CD14-positive monocyte (primary cell): ENCODE measurements at places on chromosomes 1 and 21.
A peak's percentile ranks its signal among the peaks of the same experiment; 100 is the strongest.

- DNase-seq: no peak
- no peaks in the 10 kb centered on the region for H3K36me3 ChIP-seq
- H3K4me1 ChIP-seq: no peaks in the 10 kb centered on the region
- H3K4me3 ChIP-seq: no peak overlapping the region
- H3K27me3 ChIP-seq: no peaks in the 10 kb centered on the region
Observed at GRCh38 chr1:227257964-227258363, 60.3 kb downstream of the CDC42BPA start.

DNA sequence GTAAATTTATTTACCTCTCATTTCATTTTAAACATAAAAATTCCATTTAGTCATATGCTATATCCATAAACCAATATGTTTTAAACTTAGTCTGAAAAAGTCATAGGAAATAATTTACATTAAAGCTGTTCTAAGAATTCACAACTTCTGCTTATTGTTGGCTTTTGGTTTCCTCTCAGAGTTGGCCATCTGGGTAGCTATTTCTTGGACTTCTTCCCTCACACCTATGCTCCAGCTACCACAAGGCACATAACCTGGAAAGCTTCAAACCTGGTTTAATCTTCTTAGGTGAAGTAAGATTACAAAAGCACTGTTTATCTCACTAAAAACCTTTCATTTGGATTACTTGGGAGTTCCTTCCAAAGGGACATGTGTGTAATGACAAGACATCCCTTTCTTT, 29.8 kb downstream of the RBM11 start:
- no peaks in the 10 kb centered on the region for H3K27me3 ChIP-seq
- no peak overlapping the region for H3K27ac ChIP-seq
- H3K4me1 ChIP-seq: no peaks in the 10 kb centered on the region
- H3K36me3 ChIP-seq: no peaks in the 10 kb centered on the region

- no peak overlapping the region for H3K27ac ChIP-seq
- H3K27me3 ChIP-seq: peaks cover 10% of the 10 kb centered on the region
- no peak for DNase-seq
- peaks cover 9% of the 10 kb centered on the region for H3K4me1 ChIP-seq
Observed at GRCh38 chr1:10694274-10694632, 102.2 kb downstream of the CASZ1 start.

GRCh38 chr1:96880626-96881025, 159.0 kb downstream of the PTBP2 start:
- no peaks in the 10 kb centered on the region for H3K36me3 ChIP-seq
- H3K4me1 ChIP-seq: no peaks in the 10 kb centered on the region
- no peak for DNase-seq
- H3K27me3 ChIP-seq: no peaks in the 10 kb centered on the region
- no peak overlapping the region for H3K27ac ChIP-seq

DNA sequence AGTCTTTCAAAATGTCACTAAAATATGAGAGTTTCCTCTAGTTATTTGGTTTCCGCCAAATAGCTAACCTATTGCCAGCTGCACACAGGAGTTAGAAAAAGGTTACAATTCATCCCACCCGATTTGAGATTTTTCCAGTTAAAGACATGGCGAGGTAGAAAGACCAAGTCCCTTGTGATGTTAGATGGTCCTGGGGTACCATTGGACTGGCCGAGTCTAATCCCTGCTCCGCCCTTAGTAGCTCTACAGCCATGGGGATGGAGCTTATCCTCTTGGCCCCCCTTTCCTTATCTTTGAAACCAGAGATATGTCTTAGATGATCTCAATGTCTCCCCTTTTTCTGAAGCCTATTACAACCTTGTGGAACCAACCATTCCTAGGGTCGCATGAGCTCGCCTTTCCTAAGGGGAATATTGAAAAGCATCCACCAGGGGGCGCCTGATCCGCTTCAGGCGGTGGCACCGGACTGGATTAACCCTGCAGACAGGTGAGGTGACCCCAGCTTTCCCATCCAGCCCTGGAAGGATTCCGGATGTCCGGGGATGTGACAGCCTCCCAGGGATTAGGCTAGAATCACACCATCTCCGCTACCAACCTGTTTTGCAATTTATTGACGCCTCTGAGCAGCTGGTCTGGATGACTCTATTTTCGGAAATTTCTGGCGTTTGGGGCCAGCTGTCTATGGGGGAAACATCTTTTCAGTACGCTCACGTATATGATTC, 68.3 kb upstream of the SIM2 start:
- H3K27ac ChIP-seq: no peak overlapping the region
- H3K27me3 ChIP-seq: no peaks in the 10 kb centered on the region
- peak; percentile 30 for DNase-seq
- H3K4me1 ChIP-seq: no peaks in the 10 kb centered on the region
- H3K4me3 ChIP-seq: no peak overlapping the region

GRCh38 chr1:64965366-64966157, 787 bp downstream of the JAK1 start:
- H3K36me3 ChIP-seq: no peaks in the 10 kb centered on the region
- H3K27me3 ChIP-seq: no peaks in the 10 kb centered on the region
- peak; percentile 38 for DNase-seq
- H3K27ac ChIP-seq: peak overlapping the region; percentile 63

GRCh38 chr1:6288665-6289064, 27.8 kb upstream of the GPR153 start:
- no peaks in the 10 kb centered on the region for H3K27me3 ChIP-seq
- no peak overlapping the region for H3K4me3 ChIP-seq
- H3K4me1 ChIP-seq: no peaks in the 10 kb centered on the region
- DNase-seq: no peak

DNA sequence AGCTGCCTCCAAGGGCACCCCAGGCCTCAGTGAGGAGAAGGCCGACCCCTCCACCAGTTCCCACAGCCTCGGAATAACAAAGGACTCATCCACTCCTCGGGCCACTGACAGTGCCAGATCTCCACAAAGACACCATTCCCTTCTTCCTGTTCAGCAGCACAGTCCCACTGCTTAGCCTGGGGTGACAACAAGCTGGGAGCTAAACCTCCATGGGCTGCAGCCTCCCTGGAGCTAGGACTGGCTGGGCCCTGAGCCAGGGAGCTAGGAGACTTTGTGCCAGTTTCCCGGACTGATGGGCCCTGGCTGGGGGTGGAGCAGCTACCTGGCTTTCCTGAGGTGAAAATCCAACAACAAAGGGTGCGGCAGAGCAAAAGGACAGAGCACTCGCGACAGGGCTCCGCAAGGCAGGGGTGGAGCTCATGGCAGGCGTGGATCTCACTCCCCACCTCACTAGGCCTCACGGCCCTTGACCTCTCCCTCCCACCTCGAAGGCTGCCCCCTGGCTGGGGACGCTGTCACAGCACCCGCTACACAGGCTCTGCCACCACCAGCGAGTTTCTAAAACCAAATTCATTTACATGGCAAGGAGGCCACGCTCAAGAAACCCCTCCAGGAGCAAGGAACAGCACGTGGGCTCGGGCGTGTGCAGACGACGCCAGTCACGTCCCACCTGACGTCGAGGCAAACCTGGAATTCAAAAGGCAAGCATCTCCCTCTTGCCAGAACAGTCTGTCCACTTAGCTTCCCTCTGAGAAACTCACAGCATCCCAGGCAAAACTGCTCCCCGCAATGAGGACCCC, 13.8 kb downstream of the SLC35E2B start:
- no peak for DNase-seq
- no peaks in the 10 kb centered on the region for H3K27me3 ChIP-seq
- H3K4me1 ChIP-seq: no peaks in the 10 kb centered on the region
- peaks cover 9% of the 10 kb centered on the region for H3K36me3 ChIP-seq

- H3K36me3 ChIP-seq: peaks cover 6% of the 10 kb centered on the region
- no peaks in the 10 kb centered on the region for H3K4me1 ChIP-seq
- H3K27ac ChIP-seq: no peak overlapping the region
- H3K4me3 ChIP-seq: no peak overlapping the region
- DNase-seq: no peak
- H3K27me3 ChIP-seq: no peaks in the 10 kb centered on the region
Observed at GRCh38 chr1:184069675-184070074, 18.1 kb downstream of the TSEN15 start.

- no peaks in the 10 kb centered on the region for H3K27me3 ChIP-seq
- no peak overlapping the region for H3K4me3 ChIP-seq
- no peak overlapping the region for H3K27ac ChIP-seq
- no peak for DNase-seq
Observed at GRCh38 chr1:29278124-29278523, 41.8 kb downstream of the PTPRU start.

DNA sequence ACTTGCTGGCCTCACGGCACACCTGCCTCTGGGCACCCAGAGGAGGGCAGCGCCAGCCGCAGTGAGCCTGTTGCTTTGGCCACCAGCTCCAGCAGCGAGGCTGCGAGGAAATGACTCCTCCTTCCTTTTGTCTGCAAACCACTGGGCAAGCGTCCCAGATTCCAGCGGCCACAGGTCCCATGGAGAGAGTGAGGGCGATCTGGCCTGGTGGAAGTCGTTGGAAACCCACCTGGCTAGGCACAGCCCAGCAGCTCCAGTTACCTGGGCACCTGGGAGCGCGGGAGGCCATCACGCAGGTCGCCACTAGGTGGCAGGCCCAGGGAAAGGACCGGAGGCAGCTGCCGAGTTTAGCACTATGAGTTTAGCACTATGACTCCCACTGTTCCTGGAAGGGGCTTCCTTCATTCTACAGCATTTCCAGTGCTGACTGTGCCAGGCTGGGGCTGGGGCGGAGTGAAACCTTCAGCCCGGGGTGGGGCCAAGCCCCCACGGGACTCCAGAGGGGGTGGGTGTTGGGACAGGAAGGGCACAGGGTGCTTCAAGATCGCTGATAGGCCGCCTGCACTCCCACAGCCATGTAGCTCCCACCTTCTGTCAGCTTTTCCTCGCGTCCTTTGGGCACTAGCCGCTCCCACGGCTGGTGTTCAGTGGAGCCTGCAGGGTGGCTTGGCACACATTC, 1.1 kb upstream of the ESPN start:
- DNase-seq: no peak
- no peak overlapping the region for H3K4me3 ChIP-seq
- no peak overlapping the region for H3K27ac ChIP-seq
- H3K36me3 ChIP-seq: no peaks in the 10 kb centered on the region
- H3K4me1 ChIP-seq: peaks cover 6% of the 10 kb centered on the region

GRCh38 chr1:79255421-79255820, 248.9 kb upstream of the ADGRL4 start:
- no peak overlapping the region for H3K4me3 ChIP-seq
- DNase-seq: no peak
- H3K36me3 ChIP-seq: no peaks in the 10 kb centered on the region
- H3K4me1 ChIP-seq: no peaks in the 10 kb centered on the region
- H3K27me3 ChIP-seq: no peaks in the 10 kb centered on the region
- H3K27ac ChIP-seq: no peak overlapping the region

- peak overlapping the region; percentile 3 for H3K27ac ChIP-seq
- H3K4me1 ChIP-seq: peaks cover 14% of the 10 kb centered on the region
- DNase-seq: peak; percentile 39
- H3K27me3 ChIP-seq: no peaks in the 10 kb centered on the region
- peaks cover 65% of the 10 kb centered on the region for H3K36me3 ChIP-seq
Observed at GRCh38 chr1:26574719-26575251, 45.2 kb downstream of the RPS6KA1 start.

DNA sequence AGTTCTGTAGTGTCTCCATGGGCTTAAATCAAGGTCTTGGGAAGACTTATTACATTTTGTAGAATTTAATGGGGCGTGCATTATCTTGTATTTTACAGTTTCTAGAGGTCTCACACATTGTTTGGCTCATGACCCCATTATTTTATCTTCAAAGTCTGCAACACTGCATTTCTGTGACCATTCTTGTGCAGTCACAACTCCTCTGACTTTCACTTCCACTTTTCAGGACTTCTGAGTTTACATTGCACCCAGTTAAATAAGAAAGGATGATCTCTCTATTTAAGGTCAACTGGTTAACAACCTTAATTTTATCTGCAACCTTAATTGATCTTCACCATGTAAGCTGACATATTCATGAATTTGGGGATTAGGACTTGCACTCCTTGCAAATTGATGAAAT, 1186.6 kb downstream of the MRPL39 start:
- H3K4me3 ChIP-seq: no peak overlapping the region
- H3K36me3 ChIP-seq: no peaks in the 10 kb centered on the region
- no peaks in the 10 kb centered on the region for H3K27me3 ChIP-seq
- H3K4me1 ChIP-seq: peaks cover 23% of the 10 kb centered on the region
- DNase-seq: no peak
- H3K27ac ChIP-seq: no peak overlapping the region

DNA sequence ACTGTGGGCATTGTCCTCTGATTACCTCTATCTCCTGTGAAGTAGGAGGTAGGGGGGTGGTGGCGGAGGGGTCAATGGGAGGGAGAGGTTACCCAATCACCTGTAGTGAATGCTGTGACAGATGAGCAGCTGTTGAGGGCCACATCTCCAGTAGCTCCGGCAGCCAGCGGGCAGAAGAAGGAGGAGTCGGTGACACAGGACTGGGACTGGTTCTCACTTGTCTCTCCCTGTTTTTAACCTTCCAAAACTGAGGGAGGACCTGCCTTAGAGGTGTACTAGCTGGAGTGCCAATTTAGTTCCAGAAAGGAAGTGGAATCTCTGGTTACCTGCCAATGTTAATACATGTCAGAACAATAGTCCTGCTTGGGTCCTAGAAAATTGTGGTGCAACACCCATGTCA, 56.2 kb upstream of the ENAH start:
- no peak overlapping the region for H3K4me3 ChIP-seq
- H3K36me3 ChIP-seq: no peaks in the 10 kb centered on the region
- H3K4me1 ChIP-seq: peaks cover 37% of the 10 kb centered on the region
- H3K27me3 ChIP-seq: no peaks in the 10 kb centered on the region

DNA sequence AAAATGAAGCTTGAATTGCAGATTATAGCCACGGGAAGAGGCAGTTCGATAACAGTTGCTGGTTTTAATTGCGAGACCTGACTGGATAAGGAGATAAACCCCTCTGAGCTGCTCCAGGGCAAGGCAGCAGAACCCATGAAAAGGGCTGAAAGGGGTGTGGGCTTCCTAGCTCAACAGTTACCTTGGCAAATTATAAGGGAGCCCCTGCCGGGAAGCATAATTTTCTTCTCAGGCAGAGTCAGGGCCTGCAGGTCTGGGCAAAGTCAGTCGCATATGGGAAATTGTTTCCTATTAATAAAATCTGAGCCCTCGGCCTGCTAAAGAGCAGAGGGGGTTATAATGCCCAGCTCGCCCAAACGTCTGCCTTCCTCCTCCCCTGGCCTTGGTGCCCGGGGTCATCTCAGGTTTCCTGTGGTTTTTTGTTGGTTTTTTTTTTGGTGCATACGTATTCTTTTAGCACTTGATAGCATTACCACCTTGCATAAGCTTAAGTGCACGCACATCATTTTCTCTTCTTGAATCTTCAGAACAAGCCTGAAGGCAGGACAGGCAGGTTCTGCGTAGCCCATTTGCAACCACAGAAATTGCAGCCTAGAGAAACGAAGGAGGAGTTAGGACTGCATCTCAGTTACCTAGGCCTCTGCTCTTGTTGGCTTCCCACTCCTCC, 33.9 kb upstream of the SELENON start:
- no peak overlapping the region for H3K27ac ChIP-seq
- H3K4me3 ChIP-seq: no peak overlapping the region
- H3K27me3 ChIP-seq: no peaks in the 10 kb centered on the region

- no peak overlapping the region for H3K27ac ChIP-seq
- no peaks in the 10 kb centered on the region for H3K36me3 ChIP-seq
- DNase-seq: no peak
- no peaks in the 10 kb centered on the region for H3K4me1 ChIP-seq
- peaks cover 3% of the 10 kb centered on the region for H3K27me3 ChIP-seq
- H3K4me3 ChIP-seq: no peak overlapping the region
Observed at GRCh38 chr21:40454057-40454456, 392.9 kb downstream of the DSCAM start.

GRCh38 chr1:145884675-145885074, 991 bp downstream of the ANKRD35 start:
- peaks cover 5% of the 10 kb centered on the region for H3K27me3 ChIP-seq
- no peak overlapping the region for H3K27ac ChIP-seq
- no peaks in the 10 kb centered on the region for H3K36me3 ChIP-seq
- H3K4me1 ChIP-seq: peaks cover 8% of the 10 kb centered on the region

- DNase-seq: peak; percentile 37
- H3K36me3 ChIP-seq: no peaks in the 10 kb centered on the region
- H3K4me1 ChIP-seq: no peaks in the 10 kb centered on the region
- no peak overlapping the region for H3K27ac ChIP-seq
Observed at GRCh38 chr1:202315576-202316168, 26.1 kb downstream of the UBE2T start.
